Fibroblast of the aortic adventitia (primary cell): ENCODE measurements at places on chromosomes 5 and 9. TPM values are rescaled to one million over a fixed set of nuclear protein-coding genes. Genes with fewer than 3 reads are reported as not detected.

DNA sequence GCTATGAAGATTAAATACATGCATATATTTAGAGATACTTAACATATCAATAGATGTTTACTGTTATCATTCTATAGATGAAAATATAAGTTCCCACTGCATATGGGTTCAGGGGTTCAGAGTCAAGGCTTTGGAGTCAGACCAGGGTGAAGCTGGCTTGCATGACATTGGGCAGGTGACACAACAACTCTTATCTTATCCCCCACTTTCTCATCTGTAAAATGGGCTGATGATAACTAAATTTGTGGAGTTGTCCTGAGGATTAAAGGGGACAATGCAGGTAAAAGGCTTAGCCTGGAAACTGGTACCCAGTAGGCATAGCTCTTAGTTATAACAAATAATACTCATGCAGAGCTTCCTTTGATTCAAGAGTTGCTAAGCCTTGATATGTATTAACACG lies 72.6 kb upstream of the BRINP1 start:
- no peak for DNase-seq

SPAAR gene
- total RNA-seq = not detected in 2 replicates

SNCAIP gene
- 0.18 and 0.57 TPM in 2 replicates for total RNA-seq

NAIP gene
- total RNA-seq = 4.3 and 6.8 TPM in 2 replicates

- DNase-seq = peak; percentile 49
Observed at GRCh38 chr5:76742583-76742982, 26.7 kb downstream of the F2R start.

DNA sequence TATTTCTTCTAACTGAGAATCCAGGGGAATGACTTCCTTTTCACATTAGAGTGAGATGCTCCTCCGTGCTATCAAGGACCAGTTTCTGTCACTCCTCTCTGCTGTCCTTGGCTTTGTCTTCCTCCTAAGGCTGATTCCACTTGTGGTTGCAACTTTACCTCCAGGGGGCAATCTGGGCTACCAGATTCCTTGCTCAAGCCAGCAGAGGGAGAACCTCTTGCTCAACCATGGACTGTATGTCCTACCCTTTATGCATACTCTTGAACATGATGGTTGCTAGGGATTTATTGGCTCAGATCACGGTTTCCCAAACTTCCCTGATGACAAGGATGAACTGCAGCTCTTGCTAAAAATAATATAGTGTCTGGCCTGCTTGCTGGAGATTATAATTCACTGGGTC lies 24.0 kb downstream of the NNT start:
- peak; percentile 60 for DNase-seq

DNA sequence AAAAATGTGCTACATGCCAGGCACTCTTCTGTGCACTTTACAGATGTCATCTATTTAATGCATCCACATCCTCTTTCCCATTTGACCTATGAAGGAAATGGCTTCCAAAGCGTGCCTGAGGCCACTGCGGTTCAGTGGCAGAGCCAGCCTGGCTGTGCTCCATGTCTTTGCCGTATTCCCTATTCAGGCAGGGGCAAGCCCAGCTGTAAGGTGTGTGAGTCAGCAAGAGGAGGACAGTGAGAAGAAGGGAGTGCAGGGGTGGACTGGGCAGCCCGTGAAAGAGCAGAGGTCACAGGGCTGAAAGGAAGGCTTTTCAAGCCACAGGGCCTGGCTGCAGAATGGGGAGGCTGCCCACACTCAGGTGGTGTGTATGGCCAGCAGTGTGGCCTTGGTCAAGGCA lies 91.7 kb downstream of the HRH2 start:
- no peak for DNase-seq

DNA sequence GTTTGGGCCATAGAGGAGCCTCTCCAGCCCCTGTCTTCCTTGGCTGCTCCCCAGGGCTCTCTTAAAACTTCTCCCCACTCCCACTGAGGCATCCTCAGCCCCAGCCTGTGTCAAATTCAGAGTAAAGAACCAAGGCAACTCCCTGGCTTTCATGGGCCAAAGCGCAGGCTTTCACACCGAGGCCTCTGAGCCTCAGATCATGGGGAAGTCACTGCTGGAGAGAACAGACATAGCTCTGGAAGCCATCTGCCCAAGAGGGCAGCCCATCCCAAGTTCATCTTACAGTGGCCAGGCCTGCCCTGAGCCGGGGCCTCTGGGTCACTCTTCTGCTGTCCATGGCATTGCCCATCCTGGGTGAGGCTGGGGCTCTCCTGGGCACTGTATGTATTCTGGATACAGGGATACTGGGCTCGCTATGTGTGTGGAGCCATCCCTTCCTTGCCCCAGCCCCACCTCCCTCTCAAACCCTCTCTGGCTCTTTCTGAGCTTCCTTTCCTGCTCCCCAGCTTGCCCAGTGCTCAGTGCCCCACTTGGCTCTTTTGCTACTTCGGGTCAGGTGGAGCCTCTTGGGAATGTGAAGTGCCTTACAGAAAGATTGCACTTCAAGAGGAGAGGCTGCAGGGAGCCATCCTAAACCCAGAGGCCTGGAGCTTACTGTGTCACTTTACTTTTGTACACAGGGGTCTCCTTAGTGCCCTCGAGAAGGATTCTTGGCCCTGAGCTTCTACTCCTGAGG lies 33.0 kb downstream of the TGFBI start:
- DNase-seq = no peak

- DNase-seq = peak; percentile 91
Observed at GRCh38 chr9:116572095-116572748, 114.9 kb upstream of the TRIM32 start.

- DNase-seq = no peak
Observed at GRCh38 chr5:104612005-104612404, 1049.4 kb upstream of the NUDT12 start.

ZNF883 gene
- total RNA-seq = 4.3 and 4.4 TPM in 2 replicates

DNA sequence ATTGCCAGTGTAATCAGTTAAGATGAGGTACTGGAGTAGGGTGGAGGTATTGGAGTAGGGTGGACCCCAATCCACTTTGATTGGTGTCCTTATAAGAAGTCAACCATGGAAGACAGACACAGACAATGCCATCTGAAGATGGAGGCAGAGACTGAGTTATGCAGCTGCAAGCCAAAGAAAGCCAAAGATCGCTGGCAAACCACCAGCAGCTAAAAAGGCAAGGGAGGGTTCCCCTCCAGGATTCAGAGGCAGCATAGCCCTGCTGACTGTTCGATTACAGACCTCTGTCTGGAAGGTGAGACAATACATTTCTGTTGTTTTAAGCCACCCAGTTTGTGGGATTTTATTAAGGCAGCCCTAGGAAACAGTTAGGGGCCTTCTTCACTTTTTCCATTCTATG lies 30.5 kb upstream of the CKMT2 start:
- peak; percentile 47 for DNase-seq

DNA sequence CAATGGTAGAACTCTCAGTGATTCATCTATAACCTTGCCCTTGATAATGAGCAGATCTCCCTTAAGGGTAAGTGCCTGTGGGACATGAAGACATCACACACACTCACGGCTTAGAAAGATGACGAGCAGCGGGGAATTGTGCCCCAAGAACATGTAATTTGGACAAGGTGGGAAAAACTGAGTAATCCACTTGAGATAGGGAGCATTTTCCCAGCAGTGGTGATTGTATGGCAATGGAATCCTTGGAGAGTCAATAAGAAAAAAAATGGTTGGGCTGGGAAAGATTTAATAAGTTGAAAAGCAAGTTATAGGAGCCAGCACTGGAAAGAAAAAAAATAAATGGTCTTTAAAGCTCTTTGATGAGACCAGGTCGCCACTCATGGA lies 193.1 kb downstream of the GLIS3 start:
- DNase-seq = peak; percentile 92

- DNase-seq = peak; percentile 79
Observed at GRCh38 chr9:114895521-114895991, 34.8 kb downstream of the TNFSF8 start.

DNA sequence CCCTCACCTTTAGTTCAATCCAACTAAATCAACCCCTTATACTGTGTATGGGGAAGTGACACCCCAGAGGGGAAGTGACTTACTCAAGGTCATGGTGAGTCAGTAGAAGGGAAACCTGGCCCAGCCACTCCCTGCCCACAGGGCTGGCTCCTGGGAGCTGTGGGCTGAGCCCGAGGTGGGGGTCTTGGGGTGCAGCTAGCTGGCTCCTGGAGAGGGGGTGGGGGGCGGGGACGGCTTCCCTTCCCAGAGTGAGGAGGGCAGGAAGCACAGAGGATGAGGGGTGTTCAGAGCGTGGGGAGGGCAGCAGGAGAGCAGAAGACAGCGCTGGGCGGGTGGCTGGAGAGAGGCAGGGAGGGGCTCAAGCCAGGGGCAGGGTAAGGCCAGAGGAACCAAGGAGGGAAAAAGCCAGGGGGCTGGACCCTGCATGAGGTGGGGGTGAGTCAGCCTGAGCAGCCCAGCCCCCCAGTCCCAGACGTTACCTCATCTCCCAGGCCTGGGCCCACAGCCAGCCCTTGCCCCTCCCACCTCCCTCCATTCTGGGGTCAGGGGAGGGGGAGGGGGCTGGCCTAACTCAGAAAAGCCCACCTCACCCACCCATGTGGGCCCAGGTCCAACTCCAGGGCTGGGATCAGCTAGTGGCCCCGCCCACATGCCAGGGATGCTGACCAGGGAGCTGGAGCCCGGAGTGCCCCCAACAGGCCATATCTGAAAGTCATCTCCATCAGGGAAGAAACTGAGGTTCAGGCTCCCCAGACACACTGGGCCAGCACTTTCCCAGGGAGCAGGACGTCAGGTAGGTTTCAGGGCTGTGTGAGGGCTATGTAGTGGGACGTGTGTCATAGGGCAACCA lies 2.8 kb downstream of the PDLIM7 start:
- DNase-seq = peak; percentile 92

PCDH12 gene
- under 0.01 and 0.16 TPM in 2 replicates for total RNA-seq

- DNase-seq = no peak
Observed at GRCh38 chr5:45642370-45642769, 53.8 kb downstream of the HCN1 start.

DNA sequence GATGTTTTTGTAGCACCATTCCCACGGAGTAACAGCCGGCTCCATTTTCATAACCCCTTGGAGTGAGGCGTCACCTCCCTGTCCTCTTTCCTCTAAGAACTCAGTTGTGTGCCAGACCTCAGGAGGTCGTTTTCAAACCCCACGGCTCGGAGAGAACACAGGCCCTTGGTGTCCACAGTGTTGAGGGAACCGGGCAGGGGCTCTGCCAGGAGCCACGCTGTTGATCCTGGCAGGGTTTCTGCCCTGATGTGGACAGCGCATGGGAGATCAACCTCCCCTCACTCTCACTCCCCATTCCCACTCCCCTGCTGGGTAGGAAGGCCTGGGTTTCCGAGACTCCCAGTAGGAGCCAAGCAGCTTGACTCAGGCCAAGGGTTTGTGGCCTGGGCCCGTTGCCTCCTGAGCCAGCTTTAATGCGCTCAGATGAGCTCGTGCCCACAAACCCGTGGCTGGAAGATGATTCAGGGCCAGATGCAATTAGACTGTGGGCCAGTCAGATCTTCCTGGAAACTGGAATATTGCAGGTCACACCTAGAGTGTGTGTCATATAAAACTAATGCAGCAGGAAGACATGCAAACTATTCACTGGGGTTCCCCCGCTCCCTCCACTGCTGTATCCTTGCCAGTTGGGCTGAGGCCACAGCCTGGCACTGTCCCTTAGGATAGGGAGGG lies 133.4 kb downstream of the SLC12A2 start:
- peak; percentile 58 for DNase-seq

DNA sequence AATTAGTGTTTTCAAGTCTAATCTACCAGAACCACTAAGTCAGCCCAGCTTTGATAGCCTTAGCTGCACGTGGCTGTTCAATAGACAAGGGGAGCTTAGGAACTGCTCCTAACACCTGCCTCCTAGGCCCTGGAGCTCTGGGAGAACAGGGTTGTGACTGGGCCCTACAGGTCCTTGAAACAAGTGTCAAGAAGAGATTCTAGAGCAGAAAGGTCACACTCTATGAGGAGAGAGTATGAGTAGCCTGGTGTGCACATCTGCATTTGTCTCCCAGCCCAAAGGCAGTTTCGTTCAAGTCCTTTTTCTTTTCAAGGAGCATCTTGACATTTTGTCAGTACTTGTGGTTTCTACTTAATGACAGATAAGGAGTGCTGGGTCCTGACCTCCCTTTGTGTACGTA lies 206.1 kb downstream of the PRELID2 start:
- DNase-seq = no peak

RUSC2 gene
- 19.2 and 32.9 TPM in 2 replicates for total RNA-seq

DNA sequence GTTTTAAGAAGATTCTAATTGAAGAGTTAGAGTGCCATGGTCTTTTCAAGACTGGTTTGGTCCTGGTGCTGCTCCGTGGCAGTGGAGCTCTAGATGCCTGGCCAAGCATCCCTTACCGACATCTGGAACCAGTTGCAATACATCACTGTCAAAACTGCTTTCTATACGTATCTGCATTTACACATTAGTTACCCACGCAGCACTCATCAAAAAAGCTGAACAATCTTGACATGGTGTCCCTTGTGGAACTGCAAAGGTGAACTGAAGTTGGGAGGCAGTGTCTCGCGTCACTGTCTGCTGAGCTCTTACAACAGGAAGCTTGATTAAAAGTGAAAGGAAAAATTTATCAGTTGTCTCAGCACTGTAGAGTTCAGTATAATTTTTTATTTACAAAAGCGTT lies 82.6 kb downstream of the PBX3 start:
- peak; percentile 56 for DNase-seq

DNA sequence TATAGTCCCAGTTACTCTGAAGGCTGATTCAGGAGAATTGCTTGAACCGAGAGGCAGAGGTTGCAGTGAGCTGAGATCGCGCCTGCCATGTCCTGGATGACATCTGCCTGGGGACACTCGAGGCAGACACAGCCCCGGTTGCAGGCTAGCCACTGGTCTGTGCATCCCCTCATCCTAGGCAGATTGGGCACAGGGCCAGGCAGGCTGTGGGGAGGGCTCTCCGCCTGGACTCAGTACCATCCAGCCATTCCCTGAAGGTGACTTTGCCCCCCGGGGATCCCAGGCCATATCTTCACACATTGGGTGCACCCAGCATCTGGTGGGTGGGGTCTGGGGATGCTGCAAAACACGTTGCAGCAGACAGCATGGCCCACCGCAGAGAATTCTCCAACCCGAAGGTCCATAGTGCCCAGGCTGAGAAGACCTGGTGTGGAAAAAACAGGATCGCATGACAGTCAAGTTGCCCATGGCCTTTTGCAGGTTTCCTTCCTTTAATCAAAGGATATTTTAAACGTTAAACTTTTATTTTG lies 50.9 kb upstream of the SUSD3 start:
- DNase-seq = no peak

DNA sequence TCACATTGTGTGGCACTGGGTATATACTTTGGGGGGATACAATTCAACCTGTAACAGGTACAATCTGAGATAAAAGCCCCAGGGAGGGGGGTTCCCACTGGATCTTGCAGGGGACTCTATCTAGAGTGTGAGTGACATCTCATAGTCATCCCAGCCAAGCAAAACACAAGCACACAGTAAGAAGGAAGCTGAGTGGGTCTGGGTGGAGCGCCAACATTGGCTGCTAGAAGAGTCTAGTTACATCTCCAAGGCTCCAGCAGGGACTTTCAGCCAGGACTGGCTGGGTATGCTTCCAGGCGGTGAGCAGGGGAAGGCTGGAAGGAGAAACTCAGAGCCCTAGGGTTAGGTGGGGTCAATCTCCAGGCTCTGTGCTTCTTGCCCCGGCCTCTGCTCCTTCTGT lies 53.0 kb downstream of the IL31RA start:
- DNase-seq = peak; percentile 85

GRCh38 chr5:45109062-45109461 lies 300.3 kb downstream of the MRPS30 start:
- DNase-seq = no peak
